ENCODE measurements at places on chromosomes 2 and 18.

- no peak for DNase-seq
Observed at GRCh38 chr2:205657579-205657978, 24.7 kb upstream of the NRP2 start.

DNA sequence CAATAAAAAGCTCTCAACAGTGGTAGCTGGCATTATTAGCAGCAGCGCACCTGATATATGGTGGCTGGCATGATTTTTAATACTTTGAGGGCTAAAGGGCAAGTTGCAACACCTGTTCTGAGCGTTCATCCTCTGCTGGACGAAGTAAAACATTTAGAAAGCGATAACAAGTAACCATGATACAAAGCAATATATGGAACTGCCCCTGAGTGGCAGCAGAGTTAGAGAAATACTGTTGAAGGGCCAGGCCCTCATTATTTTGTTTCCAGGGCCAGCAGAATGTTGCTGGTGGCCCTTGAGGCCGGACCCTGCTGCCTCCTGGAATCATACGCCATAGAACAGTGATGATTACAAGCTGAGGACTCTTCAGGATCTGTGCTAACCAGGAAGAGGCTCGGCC, 47.8 kb downstream of the ARHGEF4 start:
- DNase-seq: no peak

GRCh38 chr18:8142131-8142711, 467.0 kb upstream of the RAB12 start:
- DNase-seq: no peak

DNA sequence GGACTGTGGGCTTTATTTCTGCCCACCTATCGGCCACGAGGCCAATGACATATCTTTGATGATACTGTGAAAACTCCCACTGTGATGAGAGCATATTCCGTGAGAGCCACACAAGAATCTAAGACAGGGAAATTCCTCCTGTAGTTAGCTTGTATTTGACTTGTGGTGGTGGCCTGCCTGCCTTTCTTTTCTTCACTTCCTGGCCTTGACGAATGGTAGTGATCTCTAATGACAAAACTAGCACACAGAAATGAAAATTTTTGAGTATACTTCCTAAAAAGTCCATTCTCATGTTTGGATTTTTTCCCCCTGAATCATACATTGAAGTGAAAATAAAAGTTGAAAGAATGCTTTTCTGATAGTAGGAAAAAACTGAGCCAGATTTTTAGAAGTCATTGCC, 94.4 kb downstream of the MGAT5 start:
- DNase-seq: no peak

- no peak for DNase-seq
Observed at GRCh38 chr18:48163738-48164115, 233.3 kb upstream of the SMAD2 start.

DNA sequence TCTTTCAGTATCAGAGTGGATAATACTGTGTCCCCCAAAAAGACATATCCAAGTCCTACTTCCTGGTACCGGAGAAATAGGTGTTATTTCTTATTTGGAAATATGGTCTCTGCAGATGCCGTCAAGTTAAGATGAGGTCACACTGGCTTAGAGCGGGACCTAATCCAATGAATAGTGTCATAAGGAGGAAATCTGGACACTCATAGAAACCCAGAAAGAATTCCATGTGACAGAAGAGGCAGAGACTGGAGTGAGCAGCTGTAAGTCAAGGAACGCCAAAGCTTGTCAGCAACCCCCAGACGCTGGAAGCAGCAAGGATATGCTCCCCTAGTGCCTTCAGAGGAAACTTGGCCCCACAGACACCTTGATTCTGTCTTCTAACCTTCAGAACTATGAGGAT, 69.8 kb downstream of the CCBE1 start:
- no peak for DNase-seq

GRCh38 chr2:98478088-98478551, 33.5 kb downstream of the INPP4A start:
- DNase-seq: no peak

DNA sequence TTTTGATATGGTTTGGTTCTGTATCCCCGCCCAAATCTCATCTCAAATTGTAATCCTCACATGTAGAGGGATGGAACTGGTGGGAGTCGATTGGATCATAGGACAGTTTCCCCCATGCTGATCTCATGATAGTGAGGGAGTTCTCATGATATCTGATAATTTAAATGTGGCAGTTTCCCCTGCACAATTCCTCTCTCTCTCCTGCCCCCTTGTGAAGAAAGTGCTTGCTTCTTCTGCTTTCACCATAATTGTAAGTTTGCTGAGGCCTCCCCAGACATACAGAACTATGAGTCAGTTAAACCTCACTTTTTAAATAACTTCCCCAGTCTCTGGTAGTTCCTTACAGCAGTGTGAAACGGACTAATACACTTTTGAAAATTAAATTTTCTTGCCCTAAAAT, 12.3 kb upstream of the KCNJ3 start:
- no peak for DNase-seq

- no peak for DNase-seq
Observed at GRCh38 chr2:6770006-6770405, 95.7 kb downstream of the CMPK2 start.

DNA sequence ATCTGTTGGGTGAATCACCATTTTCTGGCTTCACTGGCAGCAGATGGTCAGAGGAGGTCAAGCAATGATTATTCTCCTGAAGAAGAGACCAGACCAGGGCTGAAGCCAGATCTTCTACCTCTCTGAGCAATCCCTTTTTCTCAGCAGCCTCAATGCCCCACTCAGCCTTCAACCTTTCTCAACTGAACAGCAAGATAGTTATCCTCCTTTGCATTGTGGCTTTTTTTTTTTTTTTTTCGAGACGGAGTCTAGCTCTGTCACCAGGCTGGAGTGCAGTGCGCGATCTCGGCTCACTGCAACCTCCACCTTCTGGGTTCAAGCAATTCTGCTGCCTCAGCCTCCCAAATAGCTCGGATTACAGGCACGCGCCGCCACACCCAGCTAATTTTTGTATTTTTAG, 50.5 kb downstream of the ZFP36L2 start:
- DNase-seq: no peak

- no peak for DNase-seq
Observed at GRCh38 chr2:159030674-159031380, 62.4 kb downstream of the TANC1 start.

DNA sequence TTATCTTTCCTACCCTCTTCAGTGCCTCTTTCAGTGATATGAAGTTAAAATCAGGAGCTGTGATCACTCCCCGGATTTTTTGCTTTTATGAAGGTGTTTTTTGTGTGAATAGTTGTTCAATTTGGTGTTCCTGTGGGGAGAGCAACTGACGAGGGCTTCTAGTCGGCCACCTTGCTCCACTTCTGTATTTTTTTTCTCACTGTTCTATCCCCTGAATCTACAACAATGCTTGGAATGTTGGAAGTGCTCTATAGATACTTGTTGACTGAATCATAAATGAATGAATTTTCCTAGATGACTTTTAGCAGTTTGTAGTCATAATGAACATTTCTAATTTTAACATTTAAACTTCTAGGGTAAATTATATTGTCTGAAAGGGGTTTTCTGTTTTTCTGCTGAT, 247.3 kb downstream of the ZNF385B start:
- DNase-seq: no peak

DNA sequence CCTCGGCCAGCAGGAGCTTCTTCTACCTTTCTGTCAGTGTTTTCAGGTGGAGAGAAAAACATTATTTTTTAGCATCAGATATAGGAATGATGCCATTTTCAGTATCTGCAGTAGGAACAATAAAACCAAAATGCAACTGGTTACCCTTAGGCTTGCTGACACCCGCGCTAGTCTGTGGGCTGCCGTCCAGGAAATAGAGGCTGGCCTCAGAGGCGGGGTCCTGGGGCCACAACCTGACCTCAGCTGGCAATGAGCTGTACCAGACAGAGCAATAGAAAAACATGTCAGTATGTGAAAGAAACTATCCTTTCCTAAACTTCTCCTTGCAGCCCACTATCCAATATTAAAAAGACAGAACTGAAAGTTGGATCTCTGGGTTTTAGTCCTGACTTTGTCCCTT, 4.6 kb upstream of the ST6GAL2 start:
- DNase-seq: no peak

Measured in cortex of kidney (tissue), 1 donor.